ENCODE measurements at places on chromosomes 7 and 10. TPM values are rescaled to one million over a fixed set of nuclear protein-coding genes. Genes with fewer than 3 reads are reported as not detected.

Gene ADAMTS14
- 0.70 TPM for total RNA-seq

Gene GJC3
- not detected for total RNA-seq

Gene PLEKHS1
- 0.23 TPM for total RNA-seq

Gene AGBL3
- 1.4 TPM for total RNA-seq

Gene SAP25
- total RNA-seq = 32.5 TPM

Gene SAMD9
- total RNA-seq = 70.0 TPM

Gene TRIM74
- total RNA-seq = 5.3 TPM

Gene ASZ1
- total RNA-seq = not detected

Gene NPTX2
- total RNA-seq = not detected

Gene ADAM12
- total RNA-seq = 1.8 TPM

Gene HOXA13
- not detected for total RNA-seq

Gene FAM20C
- total RNA-seq = 8.6 TPM

Gene STRIP2
- 1.7 TPM for total RNA-seq

Gene CALN1
- total RNA-seq = not detected

Gene SH2D4B
- 0.27 TPM for total RNA-seq

Gene CYP2W1
- not detected for total RNA-seq

Gene NFKB2
- total RNA-seq = 264 TPM

Gene WDFY4
- 8.4 TPM for total RNA-seq

Gene WEE2
- 0.16 TPM for total RNA-seq

Gene RINT1
- 37.0 TPM for total RNA-seq

Gene POLR2J3
- total RNA-seq = 131 TPM

Gene TMEM243
- 61.8 TPM for total RNA-seq

Gene ACBD7
- total RNA-seq = not detected

Gene KCNMA1
- total RNA-seq = 1.8 TPM

Gene ATOH7
- total RNA-seq = not detected

Gene CALHM2
- total RNA-seq = 26.6 TPM

Measured in natural killer cell (primary cell).